ENCODE measurements at places on chromosomes 6 and 20.

GRCh38 chr6:4413073-4413472 is 277.7 kb upstream of the ECI2 start:
- no peak for DNase-seq

DNA sequence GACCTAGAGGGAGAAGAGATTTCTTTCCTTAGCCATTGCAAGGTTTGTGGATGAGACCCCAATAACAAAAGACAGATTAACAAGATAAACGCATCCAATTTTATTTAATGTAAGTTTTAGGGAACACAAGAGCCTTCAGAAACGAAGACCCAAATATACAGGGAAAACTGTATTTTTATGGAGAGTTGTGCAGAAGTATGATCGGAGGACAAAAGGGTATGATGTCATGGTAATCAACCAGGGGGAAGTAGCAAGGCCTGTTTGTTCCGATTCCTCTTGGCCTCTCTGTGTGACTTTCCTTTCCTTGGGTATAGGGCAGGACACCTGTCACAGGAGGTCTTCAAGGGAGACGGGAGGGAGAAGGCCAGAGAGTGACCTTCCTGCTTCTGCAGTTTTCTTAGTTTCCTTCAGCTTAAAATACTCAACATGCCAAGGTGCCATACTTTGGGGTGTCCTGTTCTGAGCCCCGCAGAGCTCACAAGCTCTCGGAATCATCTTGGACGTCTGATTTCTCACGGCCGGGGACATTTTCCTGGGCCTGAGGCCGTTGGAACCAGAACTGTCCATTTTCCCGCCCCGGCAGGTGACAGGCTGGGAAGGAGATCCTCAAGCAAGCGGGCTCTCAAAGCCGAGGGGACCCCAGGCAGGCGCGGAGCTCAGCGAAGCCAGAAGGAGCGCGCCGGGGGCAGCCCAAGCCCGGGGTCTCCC is 21.7 kb downstream of the TMC2 start:
- no peak for DNase-seq

DNA sequence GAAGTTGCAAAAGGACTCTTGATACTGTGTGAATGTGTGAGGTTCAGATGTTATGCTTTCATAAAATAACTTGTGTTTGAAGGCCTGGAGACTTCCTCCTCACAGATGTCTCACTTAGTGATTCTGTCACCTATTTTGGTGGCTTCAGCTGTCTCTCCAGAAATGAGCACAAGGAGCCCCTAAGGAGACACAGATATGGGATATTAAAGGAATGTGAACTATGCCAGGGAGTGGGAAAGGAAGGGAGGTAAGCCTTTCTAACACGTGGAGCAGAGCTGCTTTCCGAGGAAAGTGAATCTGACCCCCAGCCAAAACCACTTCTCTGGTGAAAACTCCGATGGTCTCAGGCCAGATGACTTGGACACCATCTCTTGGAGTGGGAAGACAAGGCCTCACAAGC is 10.5 kb upstream of the FOXO3 start:
- DNase-seq = no peak

GRCh38 chr6:107441682-107442081 is 17.7 kb downstream of the PDSS2 start:
- DNase-seq = no peak

GRCh38 chr6:3957321-3957720 is 108.1 kb downstream of the FAM50B start:
- DNase-seq = no peak

DNA sequence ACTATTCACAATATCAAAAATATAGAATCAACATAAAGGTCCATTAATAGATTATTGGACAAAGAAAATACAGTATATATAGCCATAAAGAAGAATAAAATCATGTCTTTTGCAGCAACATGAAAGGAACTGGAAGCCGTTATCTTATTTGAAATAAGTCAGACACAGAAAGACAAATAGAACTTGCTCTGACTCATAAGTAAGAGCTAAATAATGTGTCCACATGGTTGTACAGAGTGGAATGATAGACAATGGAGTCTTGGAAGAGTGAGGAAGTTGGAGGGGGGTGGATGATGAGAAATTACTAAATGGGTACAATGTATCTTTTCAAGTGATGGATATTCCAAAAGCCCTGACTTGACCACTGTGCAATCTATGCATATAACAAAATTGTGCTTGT is 613.5 kb downstream of the PHF3 start:
- DNase-seq = no peak

DNA sequence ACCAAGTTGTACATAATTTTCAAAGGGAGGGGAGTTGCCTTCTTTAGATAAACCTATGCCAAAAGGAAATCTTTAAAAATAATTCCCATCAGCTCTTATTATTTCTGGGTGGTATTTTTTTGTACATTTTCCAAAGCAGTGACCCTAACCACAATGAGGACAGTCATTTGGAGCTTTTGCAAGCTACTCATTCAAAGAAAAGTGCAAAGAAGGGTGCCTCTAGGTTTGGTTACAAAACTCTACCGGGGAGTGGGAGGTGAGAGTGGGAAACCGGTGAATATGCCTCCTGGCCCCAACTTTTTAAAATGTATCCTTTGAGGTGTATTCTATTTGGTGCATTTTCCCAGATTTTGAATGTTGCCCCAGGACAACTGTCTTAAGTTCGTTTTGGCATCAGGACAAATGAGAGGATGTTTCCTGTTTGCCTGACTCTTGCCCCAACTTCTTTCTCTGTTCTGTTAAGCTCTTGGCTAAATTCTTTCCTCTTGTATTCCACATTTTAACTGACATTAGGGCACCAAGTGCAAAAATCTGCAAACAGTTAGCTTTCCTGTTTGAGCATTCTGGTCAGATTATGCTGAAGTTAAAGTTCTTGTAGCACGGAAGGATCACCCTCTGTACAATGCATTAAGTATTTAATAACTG is 78.9 kb downstream of the SLX4IP start:
- no peak for DNase-seq

- no peak for DNase-seq
These were observed 125.3 kb downstream of the ANKS1A start for GRCh38 chr6:35014341-35014740.

DNA sequence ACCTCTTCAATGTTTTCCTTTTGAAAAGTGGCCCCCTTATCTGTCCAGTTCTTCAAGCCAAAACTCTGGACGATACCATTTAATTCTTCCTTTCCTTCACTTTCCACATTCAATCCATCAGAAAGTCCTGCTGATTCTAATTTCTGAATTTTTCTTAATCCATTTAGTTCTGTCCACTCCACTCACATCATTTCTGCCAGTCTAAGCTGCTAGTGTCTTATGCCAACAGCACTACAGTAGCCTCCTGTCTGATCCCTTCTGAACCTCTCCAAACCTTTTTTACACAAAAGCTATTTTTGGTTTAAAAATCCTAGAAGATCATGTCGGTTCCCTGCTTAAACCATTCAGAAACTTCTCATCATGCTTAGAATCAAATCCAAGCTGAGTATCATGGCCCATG is 24.5 kb upstream of the SNAP25 start:
- DNase-seq = no peak

DNA sequence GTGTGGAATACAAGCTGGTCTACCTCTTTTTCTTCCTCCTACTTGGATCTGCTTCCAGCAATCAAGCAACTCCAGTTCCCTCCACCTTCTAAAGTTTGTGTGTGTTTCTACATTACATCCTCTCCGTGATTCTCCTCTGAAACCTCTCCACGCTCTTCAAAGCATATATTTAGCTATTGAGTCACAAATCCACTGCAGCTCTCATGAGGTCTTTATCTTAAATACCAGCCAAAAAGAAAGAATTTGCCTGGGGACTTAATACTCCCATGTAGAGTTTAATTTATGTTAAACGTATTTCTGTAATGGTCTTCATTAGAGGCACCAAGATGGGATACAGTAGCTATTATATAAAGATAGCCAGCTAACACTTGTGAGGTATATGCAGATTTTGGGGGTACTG is 78.7 kb downstream of the FOXC1 start:
- DNase-seq = no peak

DNA sequence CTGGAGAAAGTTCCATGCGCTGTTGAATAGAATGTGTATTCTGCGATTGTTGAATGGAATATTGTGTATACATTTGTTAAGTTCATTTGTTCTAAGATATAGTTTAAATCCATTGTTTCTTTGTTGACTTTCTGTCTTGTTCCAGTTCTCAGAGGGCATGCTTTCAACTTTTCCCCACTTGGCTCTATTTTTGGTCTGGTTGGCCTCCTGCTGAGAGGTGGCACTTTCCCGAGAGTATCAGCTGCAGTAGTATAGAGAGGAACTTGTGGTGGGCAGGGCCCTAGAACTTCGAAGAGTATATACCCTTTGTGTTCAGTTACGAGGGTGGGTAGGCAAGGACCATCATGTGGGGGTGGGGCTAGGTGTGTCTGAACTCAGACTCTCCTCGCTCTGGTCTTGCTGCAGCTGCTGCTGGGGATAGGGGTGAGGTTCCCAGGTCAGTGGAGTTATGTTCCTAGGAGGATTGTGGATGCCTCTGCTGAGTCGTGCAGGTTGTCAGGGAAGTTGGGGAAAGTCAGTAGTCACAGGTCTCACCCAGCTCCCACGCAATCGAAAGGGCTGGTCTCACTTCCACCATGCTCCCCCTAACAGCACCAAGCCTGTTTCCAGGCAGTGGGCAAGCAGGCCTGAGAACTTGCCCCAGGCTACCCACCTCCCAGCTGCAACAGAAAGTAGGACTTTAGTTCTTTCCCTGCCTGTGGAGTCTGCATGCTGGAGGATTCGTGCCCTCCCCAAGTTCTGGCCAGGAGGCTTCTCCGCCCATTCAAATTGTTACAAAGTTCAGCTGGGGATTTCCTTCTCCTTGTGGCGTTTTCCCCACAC is 118.9 kb upstream of the SSTR4 start:
- DNase-seq = no peak

- DNase-seq = no peak
These were observed 46.8 kb downstream of the CDKAL1 start for GRCh38 chr6:20581070-20581469.

DNA sequence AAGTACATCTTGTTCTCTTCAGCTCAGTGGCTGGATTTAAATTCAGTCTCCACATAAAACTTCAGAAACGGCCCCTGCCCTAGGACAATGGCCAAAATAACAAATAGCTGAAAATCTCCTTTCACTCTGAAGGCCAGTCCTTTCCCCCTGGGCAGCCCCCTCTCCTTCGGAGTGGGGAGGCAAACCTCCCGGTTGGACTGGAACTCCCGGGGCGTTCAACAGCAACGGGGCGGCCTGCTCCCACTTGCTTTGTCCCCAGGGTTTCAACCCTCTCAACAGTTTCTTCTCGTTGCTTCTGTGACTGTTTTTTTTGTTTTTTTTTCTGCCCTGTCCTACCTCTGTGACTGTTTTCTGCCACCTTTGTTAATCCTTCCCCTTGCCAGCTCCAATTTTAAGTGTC is 102.6 kb upstream of the DUSP22 start:
- no peak for DNase-seq

- DNase-seq = peak; percentile 11
These were observed 133.6 kb downstream of the TFAP2B start for GRCh38 chr6:50952092-50952907.

GRCh38 chr6:89144354-89144906 is 1.4 kb upstream of the PM20D2 start:
- DNase-seq = no peak

- DNase-seq = no peak
These were observed 41.3 kb upstream of the HFE start for GRCh38 chr6:26045928-26046368.

GRCh38 chr6:169286961-169287360 is 33.3 kb upstream of the THBS2 start:
- DNase-seq = no peak

DNA sequence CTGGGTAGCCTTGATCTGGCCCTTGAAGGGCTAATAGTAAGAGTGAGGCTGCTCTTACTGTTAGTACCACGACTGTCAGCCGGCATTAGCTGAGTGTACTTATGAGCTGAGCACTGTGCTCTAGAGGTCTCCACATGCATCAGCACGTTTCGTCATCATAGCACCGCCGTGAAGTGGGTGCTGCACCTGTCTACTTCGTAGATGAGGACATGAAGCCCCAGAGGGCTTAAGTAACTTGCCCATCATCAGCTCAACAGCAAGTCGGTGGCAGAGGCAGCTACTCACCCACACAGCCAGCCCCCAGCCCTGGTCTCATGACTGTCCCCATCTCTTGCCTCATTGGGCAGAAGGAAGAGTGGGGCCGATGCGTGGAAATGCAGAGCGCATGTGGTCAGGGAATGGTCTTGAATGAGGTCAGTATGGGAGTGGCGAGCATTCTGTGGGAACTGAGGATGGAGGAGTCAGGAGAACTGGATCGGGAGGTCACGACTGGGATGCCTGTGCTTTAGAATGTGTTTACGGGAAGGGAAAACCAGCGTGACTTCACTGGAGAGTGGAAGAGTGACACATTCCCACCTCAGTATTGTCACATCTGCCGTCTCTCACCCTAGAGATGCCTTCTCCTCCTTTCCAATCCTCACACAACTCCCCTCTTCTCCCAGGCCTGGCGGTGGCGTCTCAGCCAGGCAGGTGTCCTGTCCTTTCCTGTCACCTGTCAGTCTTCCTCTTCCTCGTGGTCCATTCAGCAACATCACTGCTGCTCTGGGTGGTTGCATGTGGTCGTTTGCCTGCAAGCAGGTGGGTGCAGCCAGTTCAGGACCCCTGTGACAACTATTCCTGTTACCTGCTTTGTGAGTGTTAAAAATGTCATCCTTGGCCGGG is 6.0 kb downstream of the SYTL3 start:
- DNase-seq = no peak

- DNase-seq = no peak
These were observed 61.4 kb upstream of the KIF25 start for GRCh38 chr6:167936051-167936450.

GRCh38 chr6:134253681-134254080 is 64.2 kb downstream of the SGK1 start:
- peak; percentile 19 for DNase-seq

DNA sequence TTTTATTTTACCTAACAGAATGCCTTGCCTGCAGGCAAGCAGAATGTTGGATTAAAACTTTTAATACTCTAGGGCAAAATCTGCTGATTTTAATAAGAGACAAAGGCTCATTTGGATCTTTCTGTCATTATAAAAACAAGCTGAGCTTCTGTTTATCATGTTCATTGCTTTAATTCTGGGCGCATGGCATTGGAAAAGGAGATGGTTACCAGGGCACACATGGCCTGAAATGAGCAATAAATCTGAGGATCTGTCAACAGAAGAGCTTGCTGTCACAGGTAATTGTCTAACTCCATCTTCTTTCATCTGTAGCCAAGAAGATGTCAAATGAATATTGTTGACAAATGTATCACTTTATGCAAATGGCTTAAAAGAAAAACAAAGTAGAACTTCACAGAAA is 439.6 kb downstream of the DOK5 start:
- DNase-seq = no peak

DNA sequence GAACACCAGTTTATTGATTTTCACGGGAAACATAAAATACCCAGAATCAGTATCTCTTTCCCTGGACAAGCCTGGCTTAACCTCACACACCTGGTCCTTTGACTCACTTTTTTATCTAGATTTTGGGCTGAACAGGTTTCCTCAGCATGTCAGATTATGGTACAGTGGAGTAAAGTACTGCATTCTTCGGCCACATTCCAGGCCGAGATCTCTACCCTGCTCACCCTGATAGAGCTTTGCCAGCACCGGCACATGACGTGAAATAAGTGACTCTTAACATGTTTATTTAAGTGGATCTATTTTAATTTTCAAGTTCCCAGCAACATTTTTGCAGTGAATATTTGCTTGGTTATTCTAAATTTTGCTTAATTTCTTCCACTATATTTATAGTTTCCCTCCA is 79.0 kb upstream of the POPDC3 start:
- no peak for DNase-seq

Measured in retina (tissue), 1 donor.